PC-3 (cell line): ENCODE measurements at places on chromosomes 2 and 18. TPM values are rescaled to one million over a fixed set of nuclear protein-coding genes. Genes with fewer than 3 reads are reported as not detected.

The CCDC85A gene
- total RNA-seq: 1.1 and 2.0 TPM in 2 replicates

The ONECUT2 gene
- 1.0 and 1.1 TPM in 2 replicates for total RNA-seq

The FAP gene
- total RNA-seq: not detected in 2 replicates

The IL36RN gene
- total RNA-seq: 0.36 TPM in 1 of 2 replicates, not detected in the other

The MROH2A gene
- not detected in 2 replicates for total RNA-seq
